Stimulated activated CD4-positive, alpha-beta T cell treated with anti-CD3 and anti-CD28 coated beads, TNF-alpha, amount 100 ng/mL, for 4 hours (primary cell): ENCODE measurements at places on chromosomes 5 and 9.

- no peak for DNase-seq
Measured at GRCh38 chr9:110357505-110357904, 19.8 kb upstream of the TXNDC8 start.

DNA sequence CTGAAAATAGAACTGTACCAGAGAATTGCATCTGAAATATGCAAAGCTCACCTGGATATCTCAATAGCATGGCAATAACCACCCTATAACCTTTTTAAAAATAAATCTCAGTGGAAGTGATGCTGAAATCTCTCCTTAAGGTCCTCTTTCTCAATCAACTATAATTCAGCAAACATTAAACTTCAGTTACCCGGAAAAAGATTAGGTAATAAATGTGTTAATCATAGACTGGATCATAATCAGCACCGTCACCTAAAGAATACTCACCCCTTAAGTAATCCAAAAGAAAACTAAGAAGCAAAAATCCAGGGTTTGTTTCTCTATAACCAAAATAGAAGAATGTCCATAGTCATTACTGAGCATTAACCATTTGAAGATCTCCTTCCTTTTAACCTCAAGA, 44.3 kb upstream of the DENND4C start:
- no peak for DNase-seq

- no peak for DNase-seq
Measured at GRCh38 chr9:137694962-137695875, 76.4 kb downstream of the EHMT1 start.

GRCh38 chr5:143662020-143662419, 149.9 kb upstream of the HMHB1 start:
- no peak for DNase-seq

DNA sequence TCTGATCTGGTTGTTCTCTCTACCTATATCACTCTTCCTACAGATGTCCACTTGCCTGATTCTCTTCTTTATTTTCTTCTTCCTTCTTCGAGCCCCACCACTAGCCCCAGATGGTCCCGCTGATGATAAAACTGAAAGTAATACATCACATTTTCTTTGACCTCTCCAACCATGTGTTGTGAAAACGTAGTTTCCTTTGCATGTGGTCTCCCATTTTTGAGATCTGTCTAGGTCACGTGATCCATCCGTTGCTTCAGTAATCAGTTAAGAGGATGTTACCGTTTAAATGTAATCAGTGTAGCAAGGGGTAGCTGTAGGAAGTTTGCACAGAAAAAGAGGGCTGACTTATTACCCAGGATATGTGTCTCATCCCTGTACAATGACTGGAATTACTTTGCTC, 426.3 kb upstream of the TLE4 start:
- no peak for DNase-seq

DNA sequence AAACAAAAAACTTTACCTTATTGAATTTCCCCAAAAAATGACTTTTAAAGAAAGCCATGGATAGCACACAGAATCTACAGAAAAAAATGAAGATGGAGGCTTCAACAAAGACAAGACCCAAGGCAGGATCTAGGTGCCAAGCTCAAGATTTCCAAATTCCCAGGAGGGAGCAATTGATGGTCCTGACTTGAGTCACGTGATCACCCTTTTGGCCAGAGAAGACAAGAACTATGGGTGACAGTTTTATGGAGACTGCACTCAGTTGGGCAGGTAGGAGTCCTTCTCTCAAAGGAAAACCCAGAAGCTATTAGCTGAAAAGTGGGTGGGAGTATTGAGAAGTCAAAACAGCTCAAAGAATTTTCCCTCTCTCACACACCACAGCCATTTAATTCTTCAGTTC, 3.2 kb upstream of the SLIT3 start:
- DNase-seq: no peak

DNA sequence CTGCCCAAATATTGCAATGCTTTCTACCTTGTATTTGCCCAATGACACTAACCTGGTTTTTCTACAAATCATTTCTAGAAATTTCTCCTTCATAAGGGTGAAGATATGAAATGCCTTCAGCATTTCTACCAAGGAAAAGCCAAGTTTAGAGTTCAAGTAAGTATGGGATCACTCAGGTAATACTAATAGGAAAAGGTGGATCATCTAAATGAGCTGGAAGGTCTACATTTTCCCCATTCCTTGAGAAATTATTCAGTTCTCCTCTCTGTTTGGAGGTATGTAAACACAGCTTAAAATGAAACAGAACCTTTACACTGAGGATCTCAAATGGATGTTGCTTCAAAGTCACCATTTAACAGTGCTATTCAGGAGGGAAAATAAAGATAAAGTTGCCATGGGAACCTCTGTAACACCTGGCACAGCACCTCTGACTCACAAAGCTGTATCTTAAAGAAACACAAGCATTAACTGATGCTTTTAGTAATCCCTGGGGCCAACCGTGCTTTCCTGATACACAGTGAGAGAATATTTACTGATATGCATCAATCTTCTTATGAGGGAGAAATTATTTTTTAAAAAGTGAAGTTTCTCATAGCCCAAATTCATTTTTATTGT, 161.3 kb downstream of the DRD1 start:
- no peak for DNase-seq

DNA sequence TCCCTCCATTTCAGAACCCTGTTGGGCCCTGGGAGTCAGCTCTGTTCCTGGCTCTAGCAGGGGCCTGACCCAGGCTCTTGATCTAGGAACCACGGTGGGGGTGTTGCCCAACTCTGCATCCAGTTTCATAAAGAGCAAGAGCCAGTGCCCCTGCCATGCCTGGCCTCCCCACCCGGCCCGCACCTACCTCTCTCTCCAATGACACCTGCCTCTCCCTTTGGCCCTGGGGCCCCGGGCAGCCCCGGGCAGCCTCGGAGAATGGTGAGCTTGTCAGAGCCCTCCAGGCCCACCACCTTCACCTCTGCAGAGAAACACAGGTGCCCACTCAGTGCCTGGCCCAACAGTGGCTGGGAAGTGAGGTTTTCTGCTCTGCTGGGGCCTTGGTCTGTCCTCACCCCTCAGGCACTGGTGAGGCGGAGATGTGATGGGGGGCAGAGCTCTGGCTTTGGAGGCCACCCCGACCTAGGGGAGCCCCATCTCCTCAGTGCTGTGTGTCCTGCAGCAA, 1.5 kb downstream of the FCN1 start:
- no peak for DNase-seq

DNA sequence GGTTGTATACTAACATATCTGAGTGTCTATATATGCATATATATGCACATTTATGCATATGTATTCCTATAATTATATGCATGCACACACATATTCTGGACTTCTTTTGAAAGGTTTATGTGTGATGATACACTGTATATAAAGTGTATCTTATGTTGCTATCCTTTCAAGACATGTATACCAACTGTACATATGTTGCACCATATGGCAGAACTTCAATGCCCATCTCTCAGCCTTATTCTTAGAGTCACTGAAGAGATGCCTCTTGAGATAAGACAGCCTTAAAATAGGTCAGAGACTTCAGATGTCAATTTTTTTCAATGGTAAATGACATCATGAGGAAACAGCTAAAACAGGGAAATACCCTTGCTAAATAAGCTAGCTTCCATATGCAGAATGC, 461.4 kb downstream of the SPATA31D1 start:
- DNase-seq: no peak

DNA sequence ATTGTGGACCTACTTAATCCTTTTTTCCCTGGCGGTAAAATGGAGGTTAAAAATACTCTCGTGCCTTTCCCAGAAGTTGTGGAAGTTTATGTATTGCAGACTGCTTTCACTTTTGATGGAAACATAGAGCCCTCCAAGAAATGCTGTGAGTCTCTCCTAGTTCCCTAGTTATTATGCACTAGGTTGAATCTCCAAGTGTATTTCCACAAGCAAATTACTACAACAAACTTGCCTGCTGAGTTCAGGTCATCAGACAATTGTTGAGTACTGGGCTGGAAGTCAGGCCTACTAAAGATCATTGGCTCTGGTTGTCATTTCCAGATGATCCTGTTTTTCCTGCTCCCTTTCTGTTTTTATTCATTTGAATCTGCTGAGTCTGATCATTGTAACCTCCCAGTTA, 104.1 kb downstream of the CD180 start:
- DNase-seq: no peak

- no peak for DNase-seq
Measured at GRCh38 chr5:58486290-58486689, 4.9 kb upstream of the GAPT start.

GRCh38 chr9:112187404-112187803, 12.3 kb upstream of the SUSD1 start:
- DNase-seq: no peak

DNA sequence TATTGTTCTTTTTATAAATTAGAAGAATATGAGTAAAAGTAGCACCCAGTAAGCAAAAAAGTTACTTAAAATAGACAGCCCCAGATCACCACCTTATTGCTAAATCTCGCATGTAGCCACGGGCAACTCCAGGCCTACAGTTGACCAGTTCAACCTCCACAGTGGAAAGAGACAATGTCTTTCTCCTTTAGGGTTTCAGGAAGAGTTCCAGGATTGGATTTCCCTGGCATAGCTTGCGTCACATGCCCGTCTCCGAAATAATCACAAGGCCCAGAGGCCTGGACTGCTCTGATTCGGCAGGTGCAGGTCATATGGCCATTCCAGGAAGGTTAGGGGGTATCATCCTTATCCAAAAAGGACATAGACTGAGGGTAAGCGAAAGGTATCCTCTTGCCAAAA, 9.9 kb upstream of the PFDN1 start:
- no peak for DNase-seq

DNA sequence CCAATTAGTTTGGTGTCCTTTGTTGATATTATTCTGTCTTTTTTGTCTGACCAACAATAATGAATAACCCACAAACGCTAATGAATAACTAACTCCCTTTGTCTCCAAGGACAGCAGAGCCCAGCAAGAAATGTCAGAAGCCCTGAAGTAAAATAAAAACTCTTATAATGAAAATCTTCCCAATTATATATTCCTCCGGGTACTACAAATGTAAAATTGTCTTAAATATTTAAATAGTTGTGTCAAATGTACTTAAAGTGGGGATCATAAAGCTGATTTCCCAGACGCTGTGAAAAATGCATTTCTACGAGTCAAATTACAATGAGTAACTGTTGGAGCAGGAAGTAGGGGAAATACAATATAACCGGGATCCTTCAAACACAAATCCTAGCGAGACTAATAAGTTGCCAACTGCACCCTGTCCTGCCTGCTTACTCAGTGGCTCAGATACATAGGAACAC, 22.3 kb downstream of the GLIS3 start:
- DNase-seq: no peak

DNA sequence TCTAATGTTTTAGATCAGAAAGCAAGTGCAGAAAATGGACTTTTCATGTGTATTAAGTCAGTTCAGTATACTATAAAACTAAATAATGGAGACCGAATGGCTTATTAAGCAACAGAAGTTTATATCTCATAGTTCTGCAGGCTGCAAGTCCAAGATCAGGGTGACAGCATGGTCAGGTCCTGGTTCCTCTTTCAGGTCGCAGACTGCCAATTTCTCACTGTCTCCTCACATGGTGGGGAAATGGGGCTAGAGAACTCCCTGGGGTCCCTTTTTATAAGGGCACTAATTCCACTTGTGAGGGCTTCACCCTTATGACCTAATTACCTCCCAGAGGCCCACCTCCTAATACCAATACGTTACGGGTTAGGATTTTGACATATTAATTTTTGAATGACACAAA, 48.7 kb downstream of the RICTOR start:
- DNase-seq: no peak

DNA sequence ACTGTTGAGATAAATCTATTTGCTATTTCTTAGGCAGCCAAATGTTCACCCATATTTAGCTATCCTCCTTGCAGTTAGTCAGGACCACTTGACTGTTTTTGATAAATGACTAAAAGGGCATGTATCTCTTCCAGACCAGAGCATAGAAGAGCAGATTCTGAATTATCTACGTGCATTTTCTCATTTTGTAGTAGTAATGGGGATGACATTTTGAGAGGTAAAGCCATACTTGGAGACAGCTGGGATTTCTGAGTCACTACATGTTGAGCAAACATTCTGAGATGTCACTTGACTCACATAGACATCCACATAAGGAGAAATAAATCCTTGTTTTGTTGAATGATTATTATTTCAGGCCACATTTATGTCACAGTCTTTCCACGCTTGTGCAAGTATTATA, 297.6 kb downstream of the CDH10 start:
- DNase-seq: no peak

DNA sequence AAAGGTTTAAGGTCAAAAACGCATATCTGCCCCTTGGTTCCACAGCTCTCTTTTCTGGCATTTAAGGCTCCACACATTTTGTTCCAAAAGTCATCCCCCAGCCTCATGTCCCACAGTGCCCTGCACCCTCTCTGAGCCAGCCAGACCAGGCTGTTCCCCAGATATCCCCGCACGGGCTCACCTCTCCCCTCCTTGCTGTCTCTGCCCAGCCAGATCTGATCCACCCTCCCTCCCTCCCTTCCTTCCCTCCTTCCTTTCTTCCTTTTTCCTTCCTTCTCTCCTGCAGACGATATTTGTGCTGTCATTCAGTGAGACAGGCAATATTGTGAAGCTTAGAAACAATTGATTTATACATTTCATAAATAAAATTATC, 37.0 kb downstream of the DUSP1 start:
- no peak for DNase-seq

GRCh38 chr5:40171971-40172370, 507.7 kb upstream of the PTGER4 start:
- DNase-seq: no peak

DNA sequence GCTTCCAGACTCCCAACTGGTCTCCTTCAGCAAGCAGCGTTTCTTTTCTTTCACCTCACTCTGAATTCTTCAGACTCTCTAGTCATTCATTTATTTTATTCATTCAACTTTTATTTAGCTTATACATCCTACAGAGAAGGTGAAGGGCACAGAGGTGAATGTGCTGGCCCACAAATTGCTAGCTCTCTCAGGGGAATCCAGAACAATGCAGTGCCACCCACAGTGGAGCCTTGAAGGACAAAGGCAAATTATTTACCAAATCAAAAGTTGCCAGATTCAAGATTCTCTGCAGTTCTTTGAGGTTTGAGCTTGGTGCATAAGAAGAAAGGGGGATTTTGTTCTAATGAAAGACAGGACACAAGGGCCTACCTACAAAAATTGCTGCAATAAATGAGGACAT, 29.7 kb downstream of the GRIA1 start:
- DNase-seq: no peak

- no peak for DNase-seq
Measured at GRCh38 chr5:83914199-83914598, 193.5 kb upstream of the HAPLN1 start.

DNA sequence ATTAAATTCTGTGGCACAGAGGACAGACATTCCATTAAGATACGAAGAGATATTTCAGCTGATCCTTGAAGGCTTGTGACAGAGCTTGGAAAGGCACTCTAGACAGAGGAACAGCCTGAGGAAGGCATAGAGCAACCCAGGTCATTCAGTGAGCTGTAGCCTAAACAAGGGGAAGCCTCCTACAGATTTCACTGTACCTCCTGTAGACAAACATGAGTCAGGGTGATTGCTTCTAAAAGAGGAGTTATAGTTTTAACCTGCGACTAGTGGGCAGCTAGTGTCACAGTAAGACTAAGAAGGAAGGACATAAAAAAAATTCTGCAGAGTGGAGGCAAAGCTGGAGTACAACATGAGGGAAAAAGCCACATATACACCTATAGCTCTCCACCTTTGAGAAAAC, 43.5 kb upstream of the ANKDD1B start:
- no peak for DNase-seq
